ENCODE measurements at places on chromosomes 7 and 10.
A peak's percentile ranks its signal among the peaks of the same experiment; 100 is the strongest.

DNA sequence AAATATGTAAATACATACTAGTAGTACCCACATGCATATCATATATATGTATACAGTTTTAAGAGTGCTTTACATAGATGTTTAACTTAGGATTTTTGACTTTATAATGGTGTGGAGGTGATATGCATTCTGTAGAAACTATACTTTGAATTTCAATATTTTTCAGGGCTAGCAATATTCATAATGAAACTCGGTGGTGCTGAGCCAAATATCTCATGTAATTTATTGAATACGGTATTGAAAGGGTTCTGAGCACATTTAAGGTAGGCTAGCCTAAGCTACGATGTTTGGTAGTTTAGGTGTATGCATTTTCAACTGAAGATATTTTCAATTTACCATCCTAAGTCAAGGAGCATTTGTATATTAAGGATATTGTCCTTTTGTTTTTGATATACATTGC, 36.0 kb downstream of the ZNRF2 start:
- DNase-seq = no peak

- no peak for DNase-seq
Observed at GRCh38 chr7:94392393-94392786, 2.3 kb upstream of the COL1A2 start.

GRCh38 chr7:36605261-36606051, 118.8 kb downstream of the AOAH start:
- no peak for DNase-seq

GRCh38 chr10:30443049-30443448, 9.1 kb downstream of the MAP3K8 start:
- DNase-seq = no peak

- DNase-seq = no peak
Observed at GRCh38 chr7:95240921-95241320, 83.4 kb downstream of the PON1 start.

- DNase-seq = no peak
Observed at GRCh38 chr7:92609921-92610518, 19.8 kb upstream of the FAM133B start.

GRCh38 chr7:66206934-66207240, 1.8 kb downstream of the TPST1 start:
- no peak for DNase-seq

- no peak for DNase-seq
Observed at GRCh38 chr7:5692112-5692844, 89.2 kb downstream of the RNF216 start.

- no peak for DNase-seq
Observed at GRCh38 chr10:3235996-3236510, 63.5 kb upstream of the PITRM1 start.

DNA sequence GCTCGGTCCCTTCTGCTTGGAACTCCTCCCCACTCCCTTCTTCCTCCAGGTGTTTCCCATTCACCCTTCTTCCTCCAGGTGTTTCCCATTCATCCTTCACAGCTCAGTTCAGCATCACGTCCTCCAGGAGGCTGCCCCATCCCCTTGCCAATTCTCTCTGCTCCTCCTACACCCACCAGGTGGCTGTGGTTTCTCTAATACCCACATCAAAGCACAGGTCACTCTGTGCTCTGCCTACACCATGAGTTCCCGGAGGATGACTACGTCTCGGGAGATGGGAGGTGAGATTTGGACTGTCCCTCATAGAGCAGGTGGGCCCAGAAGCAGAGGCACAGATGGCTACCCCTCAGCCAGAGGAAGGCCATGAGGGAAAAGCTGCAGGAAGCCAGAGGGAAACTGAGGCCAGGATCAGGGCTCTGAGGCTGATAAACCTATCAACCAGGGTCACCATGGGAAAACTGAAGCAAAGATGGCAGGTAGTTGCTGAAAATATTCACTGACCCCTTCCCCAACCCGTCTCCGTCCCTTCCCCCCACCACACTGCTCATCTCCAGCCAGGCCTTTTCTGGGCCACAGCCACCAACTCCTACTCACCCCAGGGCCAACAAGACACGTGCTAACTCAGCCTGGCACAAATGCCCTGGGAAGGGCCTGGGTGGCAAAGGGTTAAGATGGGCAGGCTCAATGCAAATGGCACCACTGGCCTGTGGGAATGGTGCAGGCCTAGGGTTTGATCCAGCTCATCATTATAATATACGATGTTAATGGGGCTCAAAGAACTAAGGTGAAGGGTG, 56.6 kb upstream of the CPXM2 start:
- DNase-seq = no peak

DNA sequence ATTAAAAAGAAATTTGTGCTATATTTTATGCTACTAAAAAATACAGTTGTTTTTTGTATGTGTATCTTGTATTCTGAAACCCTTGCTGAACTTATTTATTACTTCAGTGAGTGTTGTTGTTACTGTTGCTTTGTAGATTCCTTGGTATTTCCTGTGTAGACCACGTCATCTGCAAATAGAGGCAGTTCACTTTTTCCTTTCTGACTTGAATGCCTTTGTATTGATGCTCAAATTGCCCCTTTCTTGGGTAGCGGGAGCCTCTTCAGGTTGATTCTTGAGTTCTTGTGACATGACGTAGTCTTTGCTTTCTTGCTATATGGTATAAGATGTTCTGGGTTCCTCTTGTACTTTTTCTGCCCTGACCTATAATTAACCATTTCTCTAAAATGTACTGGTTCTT, 504.1 kb downstream of the SDK1 start:
- DNase-seq = peak; percentile 20

DNA sequence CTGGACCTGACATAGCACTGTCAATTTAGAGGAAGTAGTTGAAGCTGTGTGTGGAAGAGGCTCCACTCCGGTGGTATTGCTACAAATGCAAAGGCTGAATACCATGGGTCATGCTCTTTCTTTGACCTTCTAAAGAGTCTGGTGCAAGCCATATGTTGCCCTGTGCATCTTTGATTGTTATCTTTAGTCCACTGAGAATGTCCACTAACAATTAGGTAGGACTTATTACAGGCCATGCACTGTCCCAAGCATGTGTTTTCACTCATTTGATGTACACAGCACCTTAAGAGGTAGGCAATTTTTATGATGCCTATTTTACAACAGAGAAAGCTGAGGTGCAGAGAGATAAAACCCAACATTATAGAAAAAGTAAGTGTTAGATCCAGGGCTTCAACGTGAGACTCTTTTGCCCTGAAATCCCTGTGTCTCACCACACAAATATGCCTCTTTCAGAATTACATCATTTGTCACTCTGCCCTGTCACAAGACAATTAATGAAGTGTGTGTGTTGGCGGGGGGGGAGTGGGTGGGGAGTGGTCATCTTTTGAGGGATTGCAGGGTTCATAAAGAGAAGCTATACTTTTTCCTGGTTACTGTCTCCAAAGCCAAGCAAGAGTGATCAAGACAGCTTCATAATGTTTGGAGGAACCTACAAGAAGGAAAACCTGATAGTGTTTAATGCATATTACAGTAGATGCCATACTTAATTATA, 637.6 kb upstream of the IGFBP3 start:
- no peak for DNase-seq

DNA sequence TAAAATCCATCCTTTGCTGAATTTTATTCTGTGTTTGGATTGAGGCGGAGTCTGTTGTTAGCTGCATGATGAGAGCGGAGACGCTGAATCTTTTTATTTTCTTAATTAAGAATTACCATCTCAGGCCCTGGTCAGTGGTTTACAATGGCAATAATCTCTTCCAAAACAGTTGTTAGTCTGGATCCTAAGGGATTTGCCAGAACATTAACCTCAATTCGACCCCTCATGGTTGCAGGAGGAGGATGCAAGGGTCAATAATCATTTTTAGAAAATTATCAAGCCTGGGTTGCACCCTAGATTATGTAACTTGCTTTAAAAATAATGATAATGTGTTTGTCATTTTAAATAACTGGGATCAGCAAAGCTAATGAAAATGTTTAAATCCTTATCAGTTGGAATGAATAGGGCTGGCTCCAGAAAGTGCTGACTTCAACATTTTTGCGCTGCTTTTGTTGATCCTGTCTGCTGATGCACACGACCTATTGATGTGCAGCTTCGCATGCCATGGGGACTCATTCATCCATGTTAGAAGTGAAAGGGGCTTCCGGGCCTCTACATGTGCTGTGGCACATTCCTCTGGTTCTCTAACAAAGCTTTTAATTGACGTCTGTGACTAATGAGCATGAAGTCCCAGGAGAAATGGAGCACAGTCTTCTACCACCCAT, 80.7 kb upstream of the KIAA1217 start:
- peak; percentile 72 for DNase-seq

GRCh38 chr7:85890244-85890811, 703.5 kb upstream of the SEMA3D start:
- DNase-seq = peak; percentile 3

GRCh38 chr10:100670828-100671479, 74.4 kb upstream of the PAX2 start:
- no peak for DNase-seq

- no peak for DNase-seq
Observed at GRCh38 chr10:10626734-10627133, 390.9 kb upstream of the CELF2 start.

DNA sequence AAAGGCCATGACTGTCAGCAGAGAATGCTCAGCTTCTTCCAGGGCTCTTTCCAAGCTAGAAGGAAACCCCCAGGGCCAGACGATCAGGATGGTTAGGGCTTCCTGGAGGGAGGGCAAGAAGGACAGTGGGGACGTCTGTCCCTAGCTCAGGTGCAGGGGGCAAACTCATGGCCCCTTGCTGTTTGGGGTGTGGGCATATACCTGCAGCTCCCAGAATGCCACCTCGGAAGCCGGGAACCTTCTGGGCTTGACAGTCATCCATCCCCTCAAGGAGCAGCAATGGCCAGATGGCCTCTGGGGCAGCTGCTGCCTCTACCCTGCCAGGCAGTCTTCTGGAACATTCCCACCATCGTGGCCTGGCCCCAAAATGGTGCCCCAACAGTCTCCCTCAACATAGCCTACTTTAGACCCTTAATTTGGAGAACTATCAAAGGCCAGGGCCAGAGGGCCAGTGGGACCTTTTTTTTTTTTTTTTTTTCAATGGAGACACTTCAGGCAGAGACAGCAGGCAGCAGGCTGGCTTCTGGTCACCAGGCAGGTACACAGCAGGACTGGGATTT, 40.2 kb upstream of the ZMIZ1 start:
- no peak for DNase-seq

GRCh38 chr7:133207687-133208086, 45.2 kb upstream of the EXOC4 start:
- DNase-seq = no peak

- DNase-seq = no peak
Observed at GRCh38 chr10:35783305-35783838, 141.3 kb upstream of the FZD8 start.

- no peak for DNase-seq
Observed at GRCh38 chr7:12481722-12482121, 78.1 kb upstream of the VWDE start.

DNA sequence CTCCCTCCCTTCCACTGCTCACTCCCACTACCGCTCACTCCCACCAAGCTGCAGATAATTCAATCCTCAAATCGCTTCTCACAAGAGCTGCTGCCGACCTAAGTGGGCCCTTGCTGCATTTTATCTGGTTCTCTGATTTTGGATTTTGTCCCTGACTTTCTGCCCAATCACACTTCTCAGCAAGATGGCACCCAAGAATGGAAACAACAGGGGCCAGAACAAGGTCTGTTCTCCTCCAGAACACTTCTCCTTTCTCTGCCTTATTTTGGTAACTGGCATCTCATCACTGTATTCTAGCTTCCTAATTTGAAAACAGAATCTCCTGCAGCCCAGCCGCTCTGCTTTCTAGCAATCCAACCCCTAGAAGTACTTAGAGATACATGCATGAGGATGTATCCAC, 172.8 kb downstream of the GRID1 start:
- DNase-seq = no peak

DNA sequence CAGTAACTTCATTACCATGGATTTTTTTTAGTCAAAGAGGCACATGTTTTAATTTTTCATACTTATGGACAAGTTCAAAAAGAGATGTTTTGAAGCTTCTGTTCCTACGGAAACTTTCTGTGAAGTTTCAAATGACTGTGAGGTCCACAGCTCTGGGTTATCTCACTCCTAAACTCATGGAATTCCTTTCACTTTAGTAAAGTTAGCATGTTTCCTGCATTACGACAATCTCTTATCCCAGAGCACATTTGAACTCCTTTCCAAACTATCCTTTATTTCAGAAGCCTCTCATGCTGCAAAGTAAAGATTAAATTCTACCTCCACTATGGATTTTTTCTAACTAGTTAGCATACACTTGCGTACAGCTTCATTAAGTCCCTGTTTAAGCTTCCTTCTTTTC, 15.3 kb upstream of the ADD3 start:
- DNase-seq = no peak

DNA sequence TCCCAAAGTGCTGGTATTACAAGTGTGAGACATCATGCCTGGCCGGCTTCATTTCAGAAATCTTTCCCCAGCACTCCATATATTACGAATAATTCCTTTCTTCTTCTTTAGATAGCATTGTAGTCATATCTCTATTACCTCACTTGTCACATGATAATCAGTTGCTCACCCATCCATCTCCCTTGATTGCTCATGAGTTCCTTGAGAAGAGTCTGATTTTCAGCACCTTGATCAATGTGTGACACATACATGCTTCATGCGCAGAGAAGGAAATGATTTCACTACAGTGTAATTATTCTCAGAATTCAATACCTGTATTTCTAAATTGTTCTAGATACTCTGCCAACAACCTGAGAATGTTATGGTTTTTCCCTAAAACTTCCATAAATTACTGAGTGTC, 26.7 kb upstream of the GGCT start:
- DNase-seq = no peak

DNA sequence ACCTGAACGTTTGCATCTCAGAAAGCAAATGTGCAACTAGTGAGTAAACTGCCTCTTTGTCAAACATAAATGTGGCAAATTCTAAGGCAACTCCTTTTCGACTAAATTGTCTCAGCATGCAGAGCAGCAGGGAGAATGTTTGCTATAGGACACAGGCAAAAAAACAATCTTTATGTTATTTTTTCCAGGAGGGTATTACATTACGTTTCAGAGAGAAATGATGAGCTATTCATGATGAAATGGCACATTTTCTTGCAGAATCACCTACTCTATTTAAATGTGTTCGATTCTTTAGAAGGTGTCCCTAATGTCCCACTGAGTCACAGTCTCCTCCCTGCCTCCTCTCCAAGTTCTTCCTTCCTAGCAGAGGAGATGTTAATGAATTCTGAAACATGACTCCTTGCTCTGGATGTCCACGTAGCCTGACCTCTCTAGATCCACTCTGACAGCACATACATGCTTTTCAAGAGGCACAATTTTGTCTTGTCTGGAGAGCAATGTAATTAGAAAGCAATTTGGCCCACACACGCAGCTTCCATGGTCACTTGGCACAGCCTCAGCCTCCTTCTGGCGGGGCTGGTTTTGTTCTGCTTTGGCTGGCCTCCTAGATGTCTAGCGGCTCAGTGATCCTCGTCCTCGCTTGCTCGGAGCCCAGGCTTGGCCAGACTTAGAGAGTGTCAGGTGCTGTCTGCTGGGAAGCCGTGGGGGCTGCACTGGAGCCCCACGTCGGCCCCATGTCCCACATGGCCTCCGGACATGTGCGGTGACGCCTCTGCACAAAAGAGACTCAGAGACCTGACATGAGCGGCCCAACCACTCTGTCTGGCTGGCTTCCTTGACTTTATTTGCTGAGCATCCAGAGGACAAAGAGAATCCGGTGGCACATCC, 125.7 kb upstream of the ZNF438 start:
- no peak for DNase-seq

GRCh38 chr7:137453356-137453755, 109.8 kb upstream of the PTN start:
- DNase-seq = no peak

GRCh38 chr7:108456845-108457540, 757 bp upstream of the NRCAM start:
- DNase-seq = no peak

Measured in SK-N-MC (cell line).